Stimulated activated CD4-positive, alpha-beta T cell treated with anti-CD3 and anti-CD28 coated beads, Interleukin-15, amount 100 ng/mL, for 1 hour (primary cell): ENCODE measurements at places on chromosomes 16 and 17.

GRCh38 chr17:62884781-62885180 is 76.7 kb upstream of the MARCHF10 start:
- no peak for DNase-seq

GRCh38 chr17:72661116-72661944 is 431.2 kb downstream of the SLC39A11 start:
- DNase-seq, result no peak

DNA sequence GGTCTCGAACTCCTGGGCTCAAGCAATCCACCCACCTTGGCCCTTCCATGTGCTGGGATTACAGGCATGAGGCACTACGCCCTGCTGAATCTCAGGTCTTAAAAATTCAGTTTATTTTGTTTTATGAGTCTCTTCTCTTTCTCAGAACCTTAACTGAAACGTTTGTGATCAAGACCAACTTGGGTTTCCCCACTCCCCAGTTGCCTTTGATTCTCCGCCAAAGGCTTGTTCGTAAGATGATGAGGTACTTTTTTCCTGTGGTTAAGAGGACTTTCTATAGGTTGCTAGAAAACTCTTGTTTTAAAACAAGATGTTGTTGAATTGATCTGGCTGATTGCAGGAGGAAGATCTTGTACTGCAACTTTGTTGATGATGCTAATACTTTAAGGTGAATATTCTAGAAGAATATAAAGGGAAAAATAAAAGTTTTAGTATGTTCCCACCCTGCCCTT is 11.7 kb downstream of the ABCC1 start:
- DNase-seq, result peak; percentile 45

DNA sequence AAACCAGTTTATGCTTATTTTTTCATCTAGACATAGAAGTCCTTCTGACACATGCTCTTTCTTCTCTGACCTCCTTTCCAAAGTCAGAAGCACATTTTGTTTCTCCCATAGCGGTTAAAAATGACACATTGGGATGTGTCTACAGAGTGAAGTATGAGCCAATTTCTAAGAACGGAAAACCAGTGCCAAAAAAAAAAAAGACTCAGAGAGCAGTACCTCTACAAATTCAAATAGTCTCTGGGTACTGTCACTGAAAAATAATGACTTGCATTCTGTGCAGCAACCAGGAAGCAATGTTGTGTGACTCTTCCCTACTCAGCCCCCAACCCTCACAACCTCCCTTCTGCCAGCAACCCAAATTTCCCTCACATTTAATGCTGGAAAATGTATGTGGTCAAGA is 145.5 kb upstream of the PMFBP1 start:
- no peak for DNase-seq

DNA sequence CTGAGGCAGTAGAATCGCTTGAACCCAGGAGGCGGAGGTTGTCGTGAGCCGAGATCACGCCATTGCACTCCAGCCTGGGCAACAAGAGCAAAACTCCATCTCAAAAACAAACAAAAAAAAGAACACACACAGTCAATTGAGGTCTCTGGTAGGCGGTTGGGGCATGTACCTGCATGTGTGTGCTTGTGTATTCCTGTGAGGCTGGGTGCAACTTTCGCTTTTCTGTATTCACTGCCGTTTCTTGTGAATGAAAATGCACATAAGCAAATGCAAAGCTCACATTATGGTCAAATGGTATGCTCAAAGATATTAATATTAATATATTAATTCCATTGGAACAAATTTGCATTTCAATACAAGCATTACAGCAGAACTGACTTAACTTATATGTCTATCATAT is 20.9 kb downstream of the HS3ST3A1 start:
- no peak for DNase-seq

DNA sequence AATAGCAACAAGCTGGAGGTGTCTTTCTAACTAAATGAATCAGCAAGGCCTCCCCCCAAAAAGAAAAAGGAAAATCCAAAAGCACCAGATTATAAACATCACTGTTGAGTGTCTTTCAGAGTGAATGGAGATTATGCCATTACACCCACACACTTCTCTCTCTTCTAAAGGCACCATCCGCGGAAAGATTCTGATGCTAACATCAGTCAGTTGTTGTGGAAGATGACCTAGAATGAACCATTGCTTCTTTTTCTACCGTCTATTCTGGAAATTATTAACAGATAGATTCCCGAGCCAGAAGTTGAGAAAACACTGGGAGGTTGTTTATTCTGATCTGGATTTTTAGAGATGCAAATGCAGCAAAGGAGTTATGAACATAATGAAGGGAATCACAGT is 60.9 kb upstream of the FAM20A start:
- no peak for DNase-seq

DNA sequence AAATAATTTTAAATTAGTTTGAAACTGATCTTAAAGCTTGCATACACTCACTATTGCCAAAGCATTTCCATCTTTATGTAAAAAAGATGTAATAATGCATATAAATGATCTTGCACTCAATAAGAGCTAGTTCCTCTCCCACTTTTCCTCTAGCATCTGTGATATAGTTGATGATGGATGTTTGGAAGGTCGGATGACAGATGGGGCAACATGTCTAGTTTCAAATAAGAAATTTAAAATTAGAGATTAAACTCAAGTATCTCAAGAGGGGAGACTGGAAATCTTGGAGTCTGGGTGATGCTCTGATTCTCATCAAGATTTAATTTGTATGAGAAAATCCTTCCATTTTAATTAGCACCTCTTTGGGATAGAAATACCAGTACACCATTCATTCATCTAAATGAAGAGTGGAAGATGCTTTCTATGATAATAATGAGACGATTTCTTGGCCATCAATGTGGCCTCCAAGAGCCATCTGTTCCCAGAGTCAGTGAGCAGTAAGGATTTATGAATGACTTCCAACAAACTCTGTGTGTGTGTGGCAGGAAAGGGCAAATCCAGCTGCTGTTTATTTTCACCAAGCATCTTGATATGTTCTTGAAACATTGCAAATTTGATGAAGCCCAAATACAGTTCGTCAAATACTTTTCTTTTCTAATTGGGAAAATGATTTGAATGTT is 616.3 kb upstream of the CDH8 start:
- DNase-seq, result no peak

DNA sequence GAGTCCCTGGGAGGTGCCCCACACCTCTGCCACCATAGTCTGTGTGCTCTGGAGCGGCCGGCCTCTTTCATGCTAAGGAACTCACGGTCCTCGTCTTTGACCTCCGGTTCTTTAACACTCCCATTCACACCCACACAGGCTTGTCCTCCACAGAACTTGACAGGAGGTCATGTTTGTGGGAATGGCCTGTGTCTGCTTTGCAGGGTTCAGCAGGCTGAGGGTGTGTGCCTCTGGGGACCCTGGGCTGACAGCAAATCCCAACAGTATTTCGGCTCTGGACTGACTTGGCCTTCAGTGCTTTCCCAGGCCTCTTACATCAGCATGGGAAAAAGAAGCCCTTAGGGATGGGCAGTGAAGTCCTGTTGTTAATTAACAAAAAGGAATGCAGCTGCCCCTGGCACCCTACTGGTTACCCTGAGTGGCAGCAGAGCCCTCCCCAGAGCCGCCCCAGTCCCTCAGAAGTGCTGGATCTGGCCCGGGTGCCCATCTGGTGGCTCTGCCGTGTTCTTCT is 35.4 kb upstream of the ADORA2B start:
- DNase-seq, result no peak

- no peak for DNase-seq
Observed at GRCh38 chr17:50495918-50496317, 12.3 kb upstream of the MYCBPAP start.

DNA sequence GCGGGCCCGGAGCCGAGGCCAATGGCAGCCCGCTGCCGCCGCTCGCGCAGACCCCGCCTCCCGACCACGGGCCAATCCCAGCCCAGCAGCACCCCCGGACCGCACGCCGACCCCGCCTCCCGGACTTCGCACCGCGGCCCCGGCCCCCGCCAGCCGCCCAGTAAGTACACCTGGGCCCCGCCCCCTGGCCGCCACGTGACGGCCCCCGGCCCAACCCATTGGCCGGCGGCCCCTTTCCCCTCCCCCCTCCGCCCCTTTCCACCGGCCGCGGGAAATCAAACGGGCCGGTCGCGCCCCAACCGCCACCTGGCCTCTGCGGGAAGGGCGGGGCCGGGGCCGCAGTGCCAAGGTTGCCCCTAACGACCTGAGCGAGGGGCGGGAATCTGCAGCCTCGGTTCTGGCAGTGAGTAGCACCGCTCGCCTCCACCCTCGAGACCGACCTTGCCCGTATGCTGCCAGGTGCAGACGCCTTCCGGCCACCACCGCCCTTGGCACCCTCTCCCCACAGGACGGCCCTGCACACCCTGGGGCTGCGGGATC is at the start of gene YBX2:
Gene YBX2 (minus strand): TSS at position 26 of the 540 bp plus-strand sequence. CDS start 139 bp downstream, outside the sequence.
- peak; percentile 63 for DNase-seq

GRCh38 chr16:67933805-67934204 is 2.1 kb upstream of the CTRL start:
- DNase-seq, result no peak

DNA sequence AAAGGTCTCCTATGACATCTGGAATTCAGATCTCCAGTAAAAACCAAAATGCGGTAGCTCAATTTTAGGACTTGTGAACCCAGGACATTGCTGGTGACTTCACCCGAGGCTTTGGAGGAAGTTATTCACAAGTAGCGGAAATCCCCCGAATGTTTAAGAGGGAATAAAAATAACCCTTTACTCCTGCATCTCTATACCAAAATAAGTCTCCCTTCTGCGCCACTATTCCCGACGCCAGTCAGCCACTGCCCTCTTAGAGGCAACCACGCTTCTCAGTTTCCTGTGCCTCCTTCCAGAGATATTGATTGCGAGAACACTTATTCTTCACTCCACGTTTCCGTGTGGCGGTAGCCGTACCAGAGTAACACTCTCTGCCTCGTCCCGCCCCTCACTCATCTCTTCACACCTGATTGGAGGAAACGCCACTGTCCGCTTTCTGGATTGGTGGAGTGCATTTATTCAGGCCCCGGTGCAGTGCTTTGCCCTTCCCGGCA is 27.4 kb downstream of the EMP2 start:
- peak; percentile 6 for DNase-seq

- DNase-seq, result no peak
Observed at GRCh38 chr17:61149862-61150362, 249.7 kb upstream of the TBX2 start.

- no peak for DNase-seq
Observed at GRCh38 chr16:67858500-67858899, 11.0 kb upstream of the CENPT start.

DNA sequence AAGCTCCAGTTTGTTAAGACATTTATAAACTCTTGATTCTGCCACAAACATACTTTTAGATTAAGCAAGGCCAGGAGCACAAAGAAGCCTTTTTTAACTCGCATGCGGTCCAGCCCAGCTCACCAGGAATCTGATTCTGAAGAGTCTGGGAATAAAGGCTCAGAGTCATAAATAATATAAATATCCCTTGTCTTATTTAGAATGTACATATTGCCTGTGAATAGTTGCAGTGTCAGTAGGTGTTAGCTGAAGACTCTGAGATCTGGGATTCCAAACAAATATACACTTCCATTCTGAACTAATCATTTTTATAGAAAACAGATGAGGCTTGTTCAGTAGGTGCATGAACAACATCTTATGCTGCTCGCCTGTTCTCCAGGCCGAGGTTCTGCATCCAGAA is 59.1 kb upstream of the ELAC2 start:
- no peak for DNase-seq

DNA sequence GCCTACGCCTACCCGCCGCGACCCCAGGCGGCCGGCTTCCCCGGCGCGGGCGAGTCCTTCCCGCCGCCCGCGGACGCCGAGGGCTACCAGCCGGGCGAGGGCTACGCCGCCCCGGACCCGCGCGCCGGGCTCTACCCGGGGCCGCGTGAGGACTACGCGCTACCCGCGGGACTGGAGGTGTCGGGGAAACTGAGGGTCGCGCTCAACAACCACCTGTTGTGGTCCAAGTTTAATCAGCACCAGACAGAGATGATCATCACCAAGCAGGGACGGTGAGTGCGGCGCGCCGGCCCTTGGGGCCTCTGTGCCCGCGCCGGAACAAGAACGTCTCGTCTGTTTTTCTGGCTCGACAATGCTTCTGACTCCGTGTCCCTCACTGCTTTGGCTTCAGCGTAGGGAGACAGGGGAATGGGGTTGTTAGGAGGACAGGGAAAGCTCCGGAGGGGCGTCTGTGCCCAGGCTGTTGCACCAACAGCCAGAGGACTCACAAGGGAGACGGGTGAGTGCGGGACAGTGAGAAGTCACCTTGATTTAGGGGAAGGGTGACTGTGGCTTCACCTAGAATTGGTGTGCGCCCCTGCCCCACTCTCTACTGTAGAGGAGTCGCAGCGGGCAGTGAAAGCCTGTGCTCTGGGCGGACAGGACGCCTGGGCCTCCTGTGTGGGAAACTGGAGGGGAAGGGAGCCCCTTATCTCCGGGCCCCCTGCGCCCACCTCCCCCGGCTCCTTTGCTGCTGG is 806 bp downstream of the TBX21 start:
- DNase-seq, result no peak

GRCh38 chr17:81843713-81844326 is 9.0 kb upstream of the PPP1R27 start:
- no peak for DNase-seq

DNA sequence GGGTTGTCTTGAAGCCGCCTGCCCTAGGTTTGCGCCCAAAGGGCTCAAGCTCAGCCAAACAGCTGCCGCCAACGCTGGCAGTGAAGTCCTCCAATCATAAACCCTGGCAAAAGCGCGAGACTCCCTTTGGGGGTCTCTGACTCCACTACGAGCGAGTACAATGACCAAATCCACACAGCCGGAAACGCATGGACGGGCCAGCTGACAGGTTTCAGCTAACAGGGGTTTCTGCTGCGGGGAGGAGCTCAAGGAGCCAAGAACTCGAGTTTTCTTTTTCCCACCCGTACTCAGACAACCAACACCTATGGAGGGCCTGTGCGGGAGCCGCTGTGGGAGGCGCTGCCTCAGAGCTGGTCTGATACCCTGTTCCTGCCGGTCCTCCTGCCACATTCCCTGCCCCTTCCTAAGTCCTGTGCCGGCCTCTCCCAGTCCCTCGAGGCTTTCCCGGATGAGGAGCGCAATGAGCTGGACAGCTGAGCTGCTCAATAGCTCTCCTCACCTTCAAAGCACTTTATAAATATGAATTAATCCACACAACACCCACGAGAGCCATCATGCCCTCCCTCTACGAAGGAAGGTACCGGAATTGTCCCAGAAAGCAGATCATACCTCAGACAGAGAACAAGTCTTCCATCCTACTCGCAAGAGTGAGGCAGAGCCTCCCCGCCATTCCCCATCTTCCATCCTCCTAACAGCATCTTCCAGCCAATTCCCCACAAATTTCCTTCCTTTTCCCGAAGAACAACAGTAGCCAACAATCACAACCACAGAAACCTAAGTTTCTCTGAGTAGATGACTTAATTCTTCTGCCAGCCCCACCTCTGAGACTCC is 6.1 kb downstream of the ABR start:
- no peak for DNase-seq
